T1000 (cell line): ENCODE measurements at places on chromosomes 6 and 20.

DNA sequence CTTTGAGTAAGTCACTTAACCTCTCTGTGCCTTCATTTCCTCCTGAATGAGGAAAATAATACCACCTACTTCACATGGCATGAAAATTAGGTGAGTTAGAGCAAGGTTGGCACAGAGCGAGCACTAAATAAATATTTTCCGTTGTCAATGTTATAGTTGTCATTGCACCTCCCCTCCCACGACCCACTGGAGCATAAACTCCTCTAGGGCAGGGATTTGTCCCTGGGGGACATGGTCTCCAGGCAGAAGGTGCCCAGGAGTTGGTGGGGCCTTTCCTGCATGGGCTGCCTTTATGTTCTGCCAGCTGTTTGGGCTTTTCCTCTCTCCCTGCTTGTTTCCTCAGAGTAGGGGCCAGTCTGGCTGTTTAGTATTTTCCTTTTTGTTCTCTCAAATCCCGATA is 1.3 kb upstream of the ANGPT4 start:
- no peak for DNase-seq

GRCh38 chr6:39143238-39143930 is 28.4 kb upstream of the SAYSD1 start:
- DNase-seq, result no peak

DNA sequence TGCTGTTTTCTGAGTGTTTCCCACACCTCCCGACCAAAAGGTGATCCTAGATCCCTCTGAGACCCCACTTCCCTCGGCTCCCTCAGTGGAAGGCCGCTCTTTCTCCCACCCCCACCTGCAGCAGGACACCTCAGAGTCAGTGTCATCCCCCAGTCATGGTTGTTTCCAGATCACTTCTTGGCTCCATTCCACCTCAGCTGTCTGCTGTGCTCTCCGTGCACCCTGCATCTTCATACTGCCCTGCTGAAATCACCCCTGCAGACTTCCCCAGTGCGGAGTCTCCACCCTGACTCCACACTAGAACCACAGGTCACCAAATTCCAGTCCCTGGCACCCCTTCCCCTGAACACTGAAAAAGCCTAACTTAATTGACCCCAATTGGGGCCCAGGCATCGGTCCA is 255.1 kb upstream of the CDYL start:
- DNase-seq, result no peak

DNA sequence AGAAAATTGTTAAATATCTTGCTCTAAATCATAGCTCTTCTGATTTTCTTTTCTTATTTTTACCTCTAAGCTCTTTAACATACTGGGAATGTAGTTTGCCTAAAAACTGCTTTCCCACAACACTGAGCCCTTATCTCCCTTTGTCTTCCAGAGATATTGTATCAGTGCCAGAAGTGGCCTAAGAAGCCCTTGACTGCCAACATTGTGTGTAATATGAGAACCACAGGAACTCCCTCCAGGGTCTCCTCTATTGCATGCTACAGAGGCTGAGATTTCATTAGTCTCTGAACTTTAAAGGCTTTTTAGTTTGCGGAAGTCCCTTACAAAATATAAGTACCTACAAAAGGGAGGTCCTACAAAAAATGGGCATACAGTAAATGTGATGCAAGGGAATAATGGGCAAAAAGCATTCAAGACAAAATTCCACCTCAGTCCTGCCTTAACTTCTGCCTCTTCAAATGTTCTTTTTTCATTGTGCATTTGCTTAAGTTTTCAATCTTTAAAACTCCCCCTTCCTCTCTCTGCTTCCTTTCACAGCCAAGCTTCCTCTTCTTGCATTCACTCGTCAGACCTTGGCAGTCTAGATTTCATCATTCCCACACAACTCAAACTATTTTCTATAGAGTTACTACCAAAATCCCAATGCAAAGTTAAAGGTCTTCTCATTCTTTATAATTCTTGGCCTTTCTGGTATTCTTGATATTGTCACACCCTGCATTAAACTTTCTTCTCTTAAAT is 76.5 kb downstream of the ADGRG6 start:
- no peak for DNase-seq

DNA sequence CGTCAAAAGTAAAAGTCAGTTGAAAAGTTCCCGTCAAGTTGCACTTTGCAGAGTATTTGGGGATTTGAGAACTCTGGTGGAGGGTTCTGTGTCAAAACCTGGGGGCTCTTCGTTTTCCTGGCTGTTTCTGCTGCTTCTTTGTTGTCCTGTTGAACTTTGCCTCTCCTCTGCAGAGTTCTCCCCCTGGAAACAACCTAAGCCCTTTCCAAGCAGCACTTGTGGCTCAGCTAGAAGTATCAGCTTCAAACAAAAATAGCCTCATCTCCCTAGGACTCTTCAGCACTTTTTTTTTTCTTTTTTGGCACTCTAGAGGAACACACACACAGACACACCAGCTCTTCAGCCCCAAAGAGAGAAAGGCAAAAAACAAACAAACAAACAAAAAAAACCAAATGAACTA is at the start of gene TRDN:
Gene TRDN (minus strand): TSS at position 169 of the 400 bp plus-strand sequence. CDS start 175 bp downstream, outside the sequence.
- no peak for DNase-seq

DNA sequence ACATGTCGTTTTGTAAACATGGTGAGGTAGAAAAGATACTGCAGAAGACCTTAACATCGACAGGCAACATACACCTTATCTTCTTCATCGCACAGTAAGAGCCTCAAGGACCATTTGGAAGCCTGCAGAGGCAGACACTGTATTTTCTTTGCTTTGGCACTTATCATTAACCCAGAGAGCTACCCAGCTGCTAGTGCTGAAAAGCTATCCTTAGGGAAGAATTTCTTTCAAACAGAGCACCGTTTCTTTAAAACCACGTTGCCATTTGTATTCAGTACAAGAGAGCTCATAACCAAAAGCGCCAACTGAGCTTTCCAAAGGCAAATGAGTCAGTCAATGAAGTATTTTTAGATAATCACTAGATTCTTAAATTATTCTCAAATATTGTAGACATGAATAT is 306.6 kb downstream of the EPM2A start:
- DNase-seq, result no peak

DNA sequence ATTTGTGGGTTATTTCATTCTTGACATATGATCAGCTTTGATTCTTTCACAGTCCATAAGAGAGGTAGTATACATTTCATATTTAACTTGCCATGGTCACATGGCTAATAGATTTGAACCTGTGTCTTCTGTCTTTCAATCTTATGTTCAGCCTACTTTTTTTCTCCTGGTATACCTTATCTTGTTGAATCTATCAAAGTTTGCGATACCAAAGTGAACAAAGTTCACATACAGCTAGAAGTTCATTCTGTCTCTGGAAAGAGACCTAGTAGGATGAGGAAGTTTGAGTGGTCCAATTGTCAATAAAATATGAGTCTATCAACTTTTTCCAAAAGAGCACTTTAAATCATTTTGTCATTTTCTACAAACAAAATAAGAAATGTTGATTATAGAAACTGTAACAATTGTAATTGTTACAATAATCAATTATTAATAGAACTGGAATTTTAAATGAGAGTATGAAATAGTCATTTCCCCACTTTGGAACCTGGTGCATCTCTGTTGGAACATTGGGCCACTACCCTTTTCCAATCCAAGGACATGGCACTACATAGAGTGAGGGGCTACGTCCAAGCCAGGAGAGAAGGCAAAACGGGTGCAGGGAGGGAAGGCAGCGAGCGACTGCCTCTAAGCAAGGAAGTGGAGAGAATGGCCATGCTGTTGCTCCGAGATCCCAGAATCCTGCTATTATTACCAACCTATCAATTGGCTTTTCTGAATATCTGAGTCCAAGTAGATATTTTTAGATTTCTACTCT is 194.2 kb upstream of the FOXQ1 start:
- DNase-seq, result no peak

DNA sequence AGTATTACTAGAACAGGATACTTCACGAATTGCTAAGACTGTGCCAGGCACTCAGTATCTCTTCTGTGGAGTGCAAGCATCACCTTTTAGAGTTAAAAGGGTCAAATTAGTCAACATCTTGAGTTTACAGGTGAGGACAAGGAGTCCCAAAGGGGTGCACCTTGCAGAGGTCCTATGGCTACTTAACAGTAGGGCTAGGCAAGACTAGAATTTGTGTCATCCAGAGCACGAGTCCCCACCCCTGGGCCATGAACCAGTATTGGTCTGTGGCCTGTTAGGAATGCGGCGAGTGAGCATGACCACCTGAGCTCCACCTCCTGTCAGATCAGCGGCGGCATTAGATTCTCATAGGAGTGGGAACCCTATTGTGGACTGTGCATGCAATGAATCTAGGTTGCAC is 10.5 kb upstream of the DSTN start:
- DNase-seq, result no peak

- no peak for DNase-seq
Measured at GRCh38 chr6:85314586-85314985, 135.3 kb upstream of the NT5E start.

DNA sequence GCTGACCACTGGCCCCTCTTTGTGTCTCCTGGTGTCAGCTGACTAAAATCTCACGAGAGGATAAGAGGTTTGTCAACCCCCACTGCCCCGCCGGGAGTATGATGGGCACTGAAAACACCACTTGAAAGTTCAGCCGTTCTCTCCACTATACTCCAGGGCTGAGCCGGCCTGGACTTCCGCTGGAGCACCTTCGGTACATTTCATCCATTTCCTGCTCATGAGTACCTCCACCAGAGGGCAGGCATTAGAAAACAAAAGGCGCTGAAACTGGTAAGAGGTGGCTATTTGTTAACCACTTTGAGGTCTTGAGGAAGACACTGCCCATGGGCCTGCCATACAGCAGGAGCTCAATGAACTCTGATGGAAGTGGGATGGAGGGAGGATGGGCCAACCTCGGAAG is 17.9 kb upstream of the ANKRD60 start:
- DNase-seq, result no peak
